C1 segment of cervical spinal cord (tissue), 14 donors: ENCODE measurements at places on chromosomes 7 and 10.

DNA sequence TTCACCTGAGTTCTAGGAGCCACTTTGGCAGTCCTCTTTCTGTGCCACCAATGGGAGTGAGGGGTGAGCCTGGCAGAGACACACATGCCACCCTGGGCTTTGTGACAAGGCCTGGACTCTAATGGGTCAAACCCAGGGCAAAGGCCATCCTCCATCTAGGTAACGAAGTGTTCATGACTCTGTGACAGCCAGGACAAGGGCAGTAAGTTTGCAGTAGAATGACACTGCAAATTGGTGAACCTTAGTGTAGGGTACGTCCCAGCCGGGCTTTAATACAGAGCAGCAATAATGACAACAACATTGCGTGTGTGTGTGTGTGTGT is 43.3 kb downstream of the PAPSS2 start:
- DNase-seq: no peak

DNA sequence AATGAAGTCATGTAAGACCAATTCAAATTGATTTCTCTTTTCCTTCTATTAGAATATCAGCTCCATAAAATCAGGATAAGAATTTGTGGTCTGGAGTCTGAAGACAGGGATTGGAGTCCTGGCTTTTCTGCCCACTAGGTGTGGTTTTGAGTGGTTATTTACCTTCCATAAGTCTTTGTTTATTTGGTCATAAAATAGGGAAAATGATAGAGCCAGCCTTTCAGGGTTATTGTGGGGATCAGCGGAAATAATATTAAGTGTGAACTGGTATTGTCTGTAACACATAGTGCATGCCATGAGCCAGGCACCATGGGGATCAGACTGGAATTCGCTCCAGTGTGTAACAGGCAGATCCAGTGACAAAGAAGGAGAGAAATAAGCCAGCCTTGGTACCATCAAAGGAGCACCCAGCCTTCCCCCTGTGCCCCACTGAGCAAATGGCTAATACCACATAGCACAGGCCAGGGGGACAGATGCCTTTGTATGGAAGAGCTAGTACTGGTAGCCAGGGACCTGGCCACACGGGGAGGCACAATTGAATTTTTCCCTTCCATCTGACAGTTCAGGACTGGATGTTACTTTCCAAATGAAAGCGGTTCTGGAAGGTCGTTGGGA is 509.7 kb upstream of the PODXL start:
- DNase-seq: peak; percentile 26

DNA sequence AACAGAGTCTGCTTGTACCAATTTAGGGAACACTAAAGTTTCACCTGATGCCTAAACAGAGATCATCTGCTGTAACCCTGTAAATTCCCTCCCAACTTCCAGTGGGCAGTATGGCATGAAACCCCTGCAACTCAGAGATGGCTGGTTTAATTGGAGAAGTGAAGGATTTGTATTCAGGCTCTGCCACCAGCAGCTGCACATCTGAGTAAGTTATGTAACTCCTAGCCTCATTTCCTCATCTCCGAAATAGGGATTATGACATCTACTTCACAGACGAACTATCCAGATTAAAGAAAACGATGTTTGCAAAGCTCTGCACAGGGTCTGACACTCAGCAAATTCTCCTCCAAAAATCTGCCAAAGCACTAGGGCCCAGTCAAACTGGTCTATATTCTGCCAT is 493.0 kb downstream of the KCNMA1 start:
- DNase-seq: no peak

DNA sequence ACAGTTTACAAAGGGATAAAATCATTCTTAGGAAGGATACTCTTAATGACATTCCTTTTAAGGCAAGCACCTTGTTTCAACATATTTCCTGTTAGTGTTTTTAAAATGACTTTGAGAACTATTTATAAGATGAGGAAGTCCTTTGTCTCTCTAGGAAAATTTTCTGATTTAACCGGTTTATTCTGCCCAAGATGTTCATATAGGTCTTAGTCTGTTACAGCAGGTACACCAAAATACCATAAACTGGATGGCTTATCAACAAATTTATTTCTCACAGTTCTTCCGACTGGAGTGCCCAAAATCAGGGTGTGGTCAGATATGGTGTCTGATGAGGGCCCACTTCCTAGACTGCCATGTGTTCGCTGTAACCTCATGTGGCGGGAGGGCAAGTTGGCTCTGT is 77.9 kb downstream of the GSAP start:
- no peak for DNase-seq

GRCh38 chr10:17116193-17116592 is 13.4 kb downstream of the CUBN start:
- no peak for DNase-seq

DNA sequence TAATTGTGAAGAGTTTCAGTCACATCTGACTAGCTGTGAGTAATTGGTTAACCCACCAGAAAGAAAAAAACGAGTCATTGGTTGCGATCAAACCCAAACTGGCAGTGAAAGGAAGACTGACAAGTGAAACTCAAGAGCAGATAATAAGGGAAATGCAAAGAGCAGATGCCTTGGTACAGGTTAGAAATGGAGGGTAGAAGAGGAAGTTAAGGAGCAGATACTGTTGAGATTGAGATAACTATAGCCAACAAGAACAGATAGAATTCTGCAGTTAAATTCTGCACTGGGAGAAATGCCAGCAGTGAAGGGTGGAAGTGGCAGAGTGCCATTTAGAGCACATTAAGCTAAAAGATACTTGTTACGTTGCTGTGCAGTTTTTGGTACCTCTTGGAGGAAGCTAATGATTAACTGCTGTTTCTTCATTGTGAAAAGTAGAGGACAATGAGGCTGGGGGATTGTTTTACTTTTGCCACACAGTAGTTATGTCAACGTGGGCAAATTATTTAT is 65.8 kb downstream of the CDK13 start:
- DNase-seq: no peak

- DNase-seq: no peak
These were observed 20.3 kb upstream of the GNA12 start for GRCh38 chr7:2864204-2864985.

DNA sequence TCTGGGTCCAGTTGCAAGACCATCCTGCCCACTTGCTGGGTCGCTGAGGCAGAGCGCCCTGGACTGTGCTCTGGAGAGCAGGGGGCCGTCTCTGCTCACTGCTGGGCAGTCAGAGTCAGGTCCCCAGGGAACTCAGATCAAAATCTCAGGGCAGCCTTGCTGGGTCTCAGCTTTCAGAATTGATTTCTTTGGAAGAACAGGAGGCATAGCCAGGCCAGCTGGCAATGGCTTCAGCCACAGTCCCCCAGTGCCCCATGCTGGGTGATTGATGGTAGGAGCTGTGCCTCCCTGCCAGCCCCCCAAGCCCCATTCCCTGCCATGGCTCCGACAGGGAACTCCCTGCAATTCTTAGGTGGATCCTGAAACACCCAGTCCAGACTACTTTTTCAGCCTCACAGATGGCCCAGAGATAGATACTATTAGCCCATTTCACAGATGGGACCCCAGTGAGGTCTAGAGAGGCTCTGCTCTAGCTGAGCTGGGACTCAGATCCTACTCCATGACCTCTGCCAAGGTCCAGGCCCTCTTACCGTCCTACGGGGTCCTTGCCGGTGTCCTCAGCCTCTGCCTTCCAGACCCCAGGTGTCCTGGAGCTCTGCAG is 467 bp downstream of the MMRN2 start:
- DNase-seq: no peak

DNA sequence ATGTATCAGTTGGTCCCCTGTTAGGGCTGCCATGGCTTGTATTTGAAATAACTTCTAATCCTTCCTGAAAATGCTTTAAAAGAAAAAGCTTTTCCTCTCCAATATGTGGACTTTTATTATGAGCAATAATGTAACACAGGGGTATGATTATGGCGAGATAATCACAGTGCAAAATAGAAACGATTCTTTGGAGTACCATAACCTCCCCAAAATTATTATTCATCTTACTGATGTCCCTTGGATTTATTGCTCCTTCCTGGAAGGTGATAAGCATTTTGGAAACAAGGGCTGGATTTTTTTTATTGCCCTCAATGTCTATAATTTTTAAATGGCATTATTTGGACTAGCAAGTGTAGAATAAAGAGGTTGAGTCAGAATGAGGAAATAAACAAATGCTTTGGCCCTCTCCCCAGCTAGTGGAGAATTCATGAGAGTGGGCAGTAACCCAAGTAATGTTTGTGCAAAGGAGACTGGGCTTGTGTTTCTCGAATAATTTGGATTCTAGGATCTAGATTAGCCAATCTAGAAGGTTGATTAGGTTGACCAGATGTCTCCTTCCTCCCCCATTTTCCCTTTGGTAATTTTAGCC is 403.9 kb upstream of the CELF2 start:
- DNase-seq: no peak

DNA sequence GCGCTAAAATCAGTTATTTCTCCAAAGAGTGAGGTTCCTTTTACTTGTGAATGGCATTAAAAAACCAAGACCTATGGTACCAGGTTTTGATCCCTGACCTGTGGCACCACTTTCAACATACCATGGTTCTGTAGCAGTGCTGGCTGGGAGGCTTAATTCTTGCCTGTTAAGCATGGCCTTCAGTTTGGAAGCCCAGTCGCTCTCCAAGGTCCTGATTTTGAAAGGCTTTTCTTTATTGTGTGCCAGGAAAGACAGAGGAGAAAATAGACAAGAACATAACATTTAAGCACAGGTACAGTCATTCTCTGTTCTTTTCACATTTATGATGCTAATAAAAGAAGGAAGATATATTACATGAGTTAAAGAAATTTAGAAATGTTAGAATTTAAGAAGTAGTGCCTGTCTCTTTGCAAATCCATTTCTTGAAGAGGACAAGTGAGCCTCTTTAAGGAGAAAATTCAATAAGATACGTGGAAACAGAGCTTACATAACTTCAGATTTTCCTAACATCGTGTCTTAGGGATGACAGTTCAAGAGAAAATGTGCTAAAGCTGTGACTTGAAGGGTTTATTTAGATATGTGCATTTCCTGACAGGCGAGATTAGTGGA is 357.6 kb downstream of the DPP6 start:
- no peak for DNase-seq

DNA sequence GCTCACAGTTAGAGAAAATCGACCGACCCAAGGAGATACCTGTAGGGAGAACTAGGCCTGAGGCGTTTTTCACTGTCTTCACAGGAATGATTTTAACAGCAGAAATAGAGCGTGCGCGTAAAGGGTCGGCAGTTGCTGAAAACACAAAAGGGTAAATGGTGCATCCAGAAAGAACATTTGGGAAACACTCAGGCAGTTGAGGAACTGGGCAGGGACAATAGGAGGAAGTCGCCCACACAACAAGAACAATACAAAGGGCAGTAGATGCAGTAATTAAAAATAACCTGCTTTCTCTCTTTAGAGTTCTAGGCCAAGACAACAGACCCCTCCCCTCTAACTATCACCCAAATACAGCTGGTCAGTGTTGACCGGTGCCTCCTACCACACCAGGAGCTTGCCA is 126.6 kb downstream of the SORBS1 start:
- DNase-seq: no peak

- no peak for DNase-seq
These were observed 126.8 kb upstream of the AMPH start for GRCh38 chr7:38757931-38758330.

- no peak for DNase-seq
These were observed 68.4 kb upstream of the PDCD4 start for GRCh38 chr10:110803239-110803749.

DNA sequence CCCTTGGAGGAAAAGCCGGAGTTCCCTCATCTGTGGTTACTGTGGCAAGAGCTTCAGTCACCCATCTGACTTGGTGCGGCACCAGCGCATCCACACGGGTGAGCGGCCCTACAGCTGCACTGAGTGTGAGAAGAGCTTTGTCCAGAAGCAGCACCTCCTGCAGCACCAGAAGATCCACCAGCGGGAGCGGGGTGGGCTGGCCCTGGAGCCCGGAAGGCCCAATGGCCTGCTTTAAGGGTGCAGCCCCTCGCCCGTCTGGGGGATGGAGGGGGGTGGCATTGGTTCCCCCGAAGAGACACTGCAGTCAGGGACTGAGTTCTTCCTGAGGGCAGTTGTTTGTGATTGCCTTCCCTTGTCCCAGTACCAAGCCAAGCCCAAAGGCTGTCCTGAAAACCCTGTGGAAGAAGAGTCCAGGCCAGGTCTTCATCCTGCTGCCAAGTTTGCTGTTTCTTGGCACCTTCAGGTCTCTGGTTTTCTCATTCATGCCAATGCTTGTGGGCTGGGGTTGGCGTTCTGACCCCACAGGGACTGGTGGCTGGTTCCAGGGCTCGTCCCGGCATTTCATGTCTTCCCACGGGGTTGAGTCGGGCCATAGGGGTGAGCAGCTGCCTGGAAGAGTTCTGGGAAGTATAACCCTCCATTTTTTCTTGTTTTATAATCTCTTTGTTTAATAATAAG is 7.7 kb upstream of the ZNF783 start:
- peak; percentile 22 for DNase-seq

DNA sequence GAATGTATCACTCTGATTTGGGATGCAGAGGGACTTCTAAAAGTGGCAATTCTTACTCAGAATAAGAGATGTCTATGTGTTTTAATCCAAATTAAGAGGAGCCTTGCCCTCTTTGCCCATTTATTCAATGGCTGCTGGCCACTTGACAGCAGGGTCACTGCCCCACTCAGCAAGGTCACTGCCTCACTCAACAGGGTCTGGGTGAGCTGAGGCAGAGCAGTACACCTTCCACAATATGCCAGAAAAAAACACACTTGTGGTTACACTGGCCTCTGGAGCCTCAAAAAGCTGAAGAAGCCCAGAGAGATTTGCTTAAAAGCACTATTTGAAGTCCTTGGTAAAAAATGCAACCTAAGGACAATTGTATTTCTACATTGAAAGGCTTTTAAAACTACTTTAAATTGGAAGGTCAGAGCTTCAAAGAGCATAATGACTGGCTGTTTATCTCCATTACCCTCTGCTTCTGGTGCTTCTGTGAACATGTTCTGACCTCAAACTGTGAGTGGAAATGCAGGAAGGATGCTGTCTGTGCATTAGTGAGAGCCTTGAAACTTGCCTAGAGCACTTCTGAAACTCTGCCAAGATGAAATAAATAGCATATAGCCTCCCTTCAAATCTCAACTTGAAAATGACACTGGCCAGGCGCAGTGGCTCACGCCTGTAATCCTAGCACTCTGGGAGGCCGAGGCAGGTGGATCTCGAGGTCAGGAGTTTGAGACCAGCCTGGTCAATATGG is 35.1 kb upstream of the WIPF3 start:
- DNase-seq: no peak

- no peak for DNase-seq
These were observed 212.1 kb downstream of the MLLT10 start for GRCh38 chr10:21746118-21746517.
